ENCODE measurements at places on chromosomes 4 and X.

- DNase-seq: no peak
Measured at GRCh38 chr4:89071311-89071710, 14.3 kb upstream of the FAM13A start.

GRCh38 chrX:24014388-24015018 is 12.5 kb downstream of the KLHL15 start:
- DNase-seq: no peak

- DNase-seq: no peak
Measured at GRCh38 chrX:136779346-136779781, 1.4 kb downstream of the ARHGEF6 start.

DNA sequence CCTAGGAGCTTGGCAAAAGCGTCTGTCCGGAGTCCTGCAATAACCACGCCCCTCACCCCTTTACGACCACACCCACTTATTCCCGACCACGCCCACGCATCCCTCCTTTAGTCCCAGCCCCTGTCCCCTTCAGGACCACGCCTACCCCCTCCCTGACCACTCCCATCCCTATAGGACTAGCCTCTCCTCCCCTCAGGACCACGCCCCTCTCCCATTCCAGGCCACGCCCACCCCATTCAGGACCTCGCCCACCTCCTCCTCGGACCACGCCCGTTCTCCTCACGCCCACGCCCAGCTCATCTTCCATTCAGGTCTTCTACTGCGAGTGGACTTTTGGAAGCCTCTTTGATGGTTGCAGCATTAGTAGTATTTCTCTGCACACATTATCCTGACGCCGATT is 131.2 kb upstream of the STX18 start:
- no peak for DNase-seq

GRCh38 chr4:154560419-154560801 is 2.4 kb upstream of the FGB start:
- DNase-seq: no peak

DNA sequence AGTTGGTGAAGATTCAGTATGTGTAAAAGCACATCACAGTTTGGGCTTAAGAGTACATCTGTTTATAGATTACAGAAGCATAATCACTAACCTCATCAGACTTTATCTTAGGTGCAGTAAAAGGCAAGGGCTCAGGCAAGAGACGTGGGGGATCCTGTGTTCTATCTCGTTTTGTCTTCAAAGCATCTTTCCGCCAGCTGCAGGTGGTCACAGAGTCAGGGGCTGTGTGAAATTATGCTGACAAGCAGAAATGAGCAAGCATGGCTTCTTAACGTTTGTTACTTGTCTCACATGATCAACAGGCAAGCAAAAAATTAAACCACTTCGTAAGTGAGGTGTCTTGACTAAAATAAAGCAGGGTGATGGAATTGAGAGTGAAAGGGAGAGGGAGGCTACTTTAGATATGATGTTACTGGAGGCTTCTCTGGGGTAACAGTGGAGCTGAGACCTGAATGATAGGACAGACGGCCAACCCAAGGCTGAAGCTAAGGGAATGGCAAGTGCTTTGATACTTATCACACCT is 1.4 kb upstream of the TEC start:
- no peak for DNase-seq

DNA sequence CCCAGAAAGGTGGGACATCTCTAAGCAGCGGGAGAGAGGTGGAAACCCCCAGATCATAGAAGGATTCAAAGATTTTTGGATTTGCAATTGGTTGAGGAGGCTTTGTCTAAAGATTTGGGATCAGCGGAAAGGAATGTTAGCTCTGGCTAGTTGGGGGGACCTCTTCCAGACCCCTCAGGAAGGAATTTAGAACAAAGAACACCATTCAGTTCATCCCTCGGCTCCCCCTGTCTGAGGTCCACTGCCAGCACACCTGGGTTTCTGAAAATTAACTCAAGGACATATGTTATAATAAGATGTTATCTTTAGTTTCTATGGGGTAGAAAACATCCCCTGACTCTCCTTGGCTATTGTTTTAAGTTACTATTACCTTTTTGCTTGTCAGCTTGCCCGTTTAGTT is 163.6 kb downstream of the CEP135 start:
- DNase-seq: no peak
